ENCODE measurements at places on chromosomes 7 and 10.

DNA sequence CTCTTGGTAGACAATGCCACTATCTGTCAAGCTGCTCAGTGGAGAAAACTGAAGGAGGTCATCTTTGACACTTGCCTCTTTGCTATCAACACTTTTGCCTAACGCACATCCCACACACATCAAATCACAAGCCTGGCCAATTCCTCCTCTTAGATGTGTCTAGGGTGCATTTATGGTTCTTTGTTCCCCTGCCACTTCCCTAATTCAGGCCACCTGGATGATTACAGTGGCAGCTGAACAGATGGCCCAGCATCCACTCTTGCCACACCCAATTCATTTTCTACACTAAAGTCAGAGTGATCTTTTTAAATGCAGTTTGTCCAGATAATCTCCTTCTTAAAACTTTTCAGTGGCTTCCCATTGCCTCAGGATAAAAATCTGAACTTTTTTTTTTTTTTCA lies 58.6 kb downstream of the LAMB4 start:
- DNase-seq, result no peak

GRCh38 chr10:7417103-7417623 lies 6.3 kb upstream of the SFMBT2 start:
- no peak for DNase-seq

DNA sequence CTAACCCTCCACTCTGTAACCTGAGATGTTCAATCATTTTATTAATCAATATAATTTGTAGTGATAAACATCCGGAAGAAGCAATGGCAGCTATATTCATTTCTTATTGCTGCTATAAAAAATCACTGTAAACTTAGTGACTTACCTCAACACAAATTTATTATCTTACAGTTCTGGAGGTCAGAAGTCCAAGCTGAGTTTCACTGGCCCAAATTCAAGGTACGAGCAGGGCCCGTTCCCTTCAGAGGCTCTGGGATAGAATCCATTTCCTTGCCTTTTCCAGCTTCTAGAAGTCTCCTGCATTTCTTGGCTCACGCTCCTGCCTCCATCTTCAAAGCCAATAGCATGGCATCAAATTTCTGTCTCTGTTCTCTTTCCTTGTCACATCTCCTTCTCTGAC lies 279.5 kb upstream of the SP8 start:
- no peak for DNase-seq

- no peak for DNase-seq
Measured at GRCh38 chr7:15167912-15168311, 265.4 kb upstream of the DGKB start.

DNA sequence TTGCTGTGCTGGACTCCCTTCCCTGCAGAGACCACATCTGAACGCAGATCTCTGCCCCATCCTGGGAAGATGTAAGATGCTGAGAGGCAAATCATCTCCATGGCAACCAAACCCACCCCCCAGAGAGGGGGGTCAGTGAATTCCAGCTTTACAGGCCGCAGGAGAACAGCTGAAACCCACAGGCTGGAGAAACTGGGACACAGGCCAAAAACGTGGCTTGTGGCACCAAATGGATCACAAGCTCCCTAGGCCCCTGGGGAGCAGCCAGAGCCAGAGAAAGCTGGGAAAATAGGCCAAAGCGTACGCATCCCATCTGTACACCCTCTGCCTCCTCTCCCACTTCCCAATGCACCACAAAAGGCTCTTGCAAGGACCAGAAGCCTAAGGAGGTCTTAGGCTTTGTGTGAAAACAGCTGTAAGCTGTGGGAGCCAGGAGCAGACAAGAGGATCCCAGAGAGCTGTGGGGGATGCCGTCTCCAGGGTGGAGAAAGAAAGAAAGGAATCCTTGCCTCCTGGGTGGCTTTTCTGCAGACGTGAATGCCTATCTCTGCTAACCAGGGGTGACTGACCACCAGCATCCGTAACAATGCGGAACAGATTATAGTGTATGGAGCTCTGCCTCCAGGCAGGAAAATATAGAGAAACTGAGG lies 59.5 kb downstream of the TMEM130 start:
- no peak for DNase-seq

DNA sequence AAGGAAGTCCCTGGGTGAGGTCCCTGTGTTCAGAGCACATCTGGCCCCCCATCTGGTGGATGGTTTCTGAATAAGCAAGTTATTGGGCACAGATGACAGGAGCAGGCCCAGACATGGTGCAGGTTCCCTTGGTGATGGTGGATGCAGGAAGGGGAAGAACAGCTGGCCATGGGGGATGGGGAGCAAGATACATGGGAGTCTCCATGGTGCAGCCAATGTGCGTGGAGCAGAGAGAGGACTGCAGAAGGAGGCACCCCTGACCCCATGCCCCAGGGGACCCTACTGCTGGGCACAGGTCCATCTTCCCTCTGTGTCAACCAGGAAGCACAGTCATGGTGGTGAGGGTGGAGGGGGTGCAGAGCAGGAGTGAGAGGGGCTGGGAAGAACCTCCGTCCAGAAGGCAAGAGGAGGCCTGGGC lies 43.8 kb upstream of the RABGEF1 start:
- DNase-seq, result no peak

- DNase-seq, result no peak
Measured at GRCh38 chr7:47743965-47744591, 162.2 kb upstream of the TNS3 start.

GRCh38 chr7:28107960-28108359 lies 72.6 kb downstream of the JAZF1 start:
- DNase-seq, result no peak

GRCh38 chr10:98012644-98013043 lies 17.8 kb downstream of the CRTAC1 start:
- no peak for DNase-seq

- no peak for DNase-seq
Measured at GRCh38 chr10:73926152-73926764, 15.3 kb downstream of the PLAU start.

DNA sequence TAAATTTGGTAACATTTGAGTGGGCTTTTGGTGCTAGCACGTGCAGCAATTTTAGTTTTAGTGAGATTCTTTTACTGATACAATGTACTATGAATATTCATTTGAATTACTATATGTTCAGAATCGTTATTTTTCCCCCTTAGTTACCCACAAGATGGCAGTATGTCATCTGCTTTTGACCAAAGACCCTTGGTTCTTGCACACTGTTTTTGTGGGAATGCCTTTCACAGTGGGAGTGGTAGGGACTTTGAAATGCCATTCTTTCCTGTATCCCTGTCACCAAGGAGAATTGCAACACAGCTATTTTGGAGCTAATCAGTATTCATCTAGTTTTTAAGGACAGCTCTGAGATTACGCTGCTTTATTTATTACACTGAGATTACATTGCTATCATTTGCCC lies 40.6 kb downstream of the SEC23IP start:
- DNase-seq, result no peak

GRCh38 chr7:99003419-99003818 lies 125.1 kb downstream of the TRRAP start:
- no peak for DNase-seq

GRCh38 chr7:128385988-128386925 lies 23.5 kb downstream of the IMPDH1 start:
- no peak for DNase-seq

DNA sequence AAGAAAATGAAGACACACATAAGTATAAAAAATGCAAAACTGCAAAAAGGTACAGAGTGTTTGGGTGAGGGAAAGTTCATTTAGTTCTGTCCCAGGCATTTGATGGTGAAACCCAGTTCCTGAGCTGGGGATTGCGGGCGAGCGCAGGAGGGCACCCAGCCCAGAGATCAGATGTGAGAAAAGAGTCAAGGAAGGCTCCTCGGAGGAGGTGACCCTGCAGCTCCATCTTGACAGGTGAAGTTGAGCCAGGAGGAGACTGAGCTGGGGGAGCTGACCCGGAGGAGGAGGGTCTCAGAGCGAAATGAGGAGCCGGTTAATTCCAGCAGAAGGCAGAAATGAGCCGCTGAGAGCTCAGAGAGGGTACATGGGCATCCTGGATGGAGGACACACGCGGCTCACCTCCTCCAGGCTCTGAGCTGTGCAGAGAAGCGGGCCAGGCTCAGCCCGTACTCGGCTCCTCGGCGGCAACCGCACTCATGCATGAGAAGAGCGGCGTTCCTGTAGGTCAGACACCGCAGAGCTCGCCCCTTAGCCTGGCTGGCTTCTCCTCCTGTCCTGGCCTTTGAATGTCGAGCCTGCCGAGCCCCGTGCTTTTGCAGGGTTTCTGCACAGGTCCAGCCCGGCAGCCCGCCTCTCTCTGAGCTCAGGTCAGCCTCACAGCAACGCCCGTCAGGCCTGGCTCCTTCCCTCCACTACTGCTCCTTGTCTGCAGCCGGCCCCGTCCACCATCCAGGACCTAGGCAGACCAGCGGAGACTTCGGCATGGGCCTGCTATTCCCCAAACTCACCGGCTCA lies 9.5 kb upstream of the RAMP3 start:
- no peak for DNase-seq

DNA sequence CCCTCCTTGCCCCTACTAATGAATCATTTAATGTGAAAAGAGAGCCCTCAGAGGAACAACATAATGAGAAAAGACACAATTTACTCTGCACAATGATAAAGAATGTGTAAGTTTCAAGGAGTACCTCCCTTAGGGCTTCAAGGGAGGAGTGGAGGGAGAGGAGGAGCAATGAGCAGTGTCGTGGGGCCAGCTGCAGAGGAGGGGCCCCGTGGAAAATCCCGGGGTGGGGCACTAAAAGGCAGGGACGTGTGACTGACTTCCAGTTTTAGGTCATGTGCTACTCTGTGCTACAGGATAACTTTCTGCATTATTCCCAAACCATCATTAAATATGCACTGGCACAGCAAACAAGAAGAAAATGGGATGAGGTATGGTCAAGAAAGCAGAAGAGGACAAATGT lies 108.1 kb downstream of the ANLN start:
- DNase-seq, result no peak

- no peak for DNase-seq
Measured at GRCh38 chr7:2964208-2964607, 79.5 kb downstream of the CARD11 start.

- DNase-seq, result no peak
Measured at GRCh38 chr7:31122649-31123058, 70.5 kb downstream of the ADCYAP1R1 start.

- DNase-seq, result no peak
Measured at GRCh38 chr7:133054162-133054840, 27.6 kb downstream of the CHCHD3 start.

DNA sequence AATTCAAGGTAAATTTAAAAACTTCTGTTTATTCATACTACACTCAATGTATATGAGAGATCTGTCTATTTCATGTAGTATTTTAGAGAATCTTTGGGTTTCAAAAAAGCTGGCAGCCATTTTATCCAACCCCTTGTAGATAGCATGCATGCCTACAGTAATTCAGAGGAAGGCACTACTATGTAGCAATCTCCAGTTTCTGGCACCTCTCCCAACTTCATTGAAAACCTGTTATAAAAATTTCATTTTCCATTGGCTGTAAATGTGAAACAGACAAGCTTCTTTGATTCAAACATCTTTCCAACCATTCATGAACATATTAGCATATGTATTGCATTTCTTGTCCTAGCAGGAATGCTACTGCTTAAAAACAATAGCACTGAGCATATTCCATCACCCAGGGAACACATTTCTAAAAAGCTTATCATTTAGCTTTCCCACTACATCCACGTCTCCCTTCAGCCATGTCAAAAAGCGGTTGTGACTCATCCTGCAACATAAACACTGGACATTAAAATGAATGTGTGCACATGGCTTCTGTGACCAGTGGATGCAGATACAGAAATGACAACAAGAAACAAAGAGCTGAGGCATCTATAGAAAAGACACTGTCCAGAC lies 330.4 kb upstream of the AOAH start:
- no peak for DNase-seq

- DNase-seq, result no peak
Measured at GRCh38 chr10:126117196-126117595, 220.8 kb downstream of the FANK1 start.

DNA sequence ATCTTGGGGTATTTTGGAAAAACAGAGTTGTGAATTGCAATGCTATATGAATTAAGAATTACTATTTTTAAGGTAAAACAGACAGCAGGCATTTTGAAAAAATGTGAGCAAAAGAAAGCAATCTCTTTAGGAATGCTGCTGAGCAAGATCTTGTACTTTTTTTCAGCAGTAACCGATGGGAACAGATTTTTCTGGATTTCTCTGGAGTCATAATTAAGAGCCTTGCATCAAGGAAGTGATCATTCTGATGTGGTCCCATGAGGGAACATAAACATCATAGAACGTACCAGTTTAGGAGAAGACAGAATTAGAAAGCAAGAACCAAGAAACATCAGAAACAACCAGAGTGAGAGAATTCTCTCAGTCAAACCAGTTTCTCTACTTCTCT lies 157.0 kb upstream of the AGR3 start:
- DNase-seq, result no peak

GRCh38 chr10:44995914-44996669 lies 4.6 kb upstream of the ZNF22 start:
- DNase-seq, result no peak

DNA sequence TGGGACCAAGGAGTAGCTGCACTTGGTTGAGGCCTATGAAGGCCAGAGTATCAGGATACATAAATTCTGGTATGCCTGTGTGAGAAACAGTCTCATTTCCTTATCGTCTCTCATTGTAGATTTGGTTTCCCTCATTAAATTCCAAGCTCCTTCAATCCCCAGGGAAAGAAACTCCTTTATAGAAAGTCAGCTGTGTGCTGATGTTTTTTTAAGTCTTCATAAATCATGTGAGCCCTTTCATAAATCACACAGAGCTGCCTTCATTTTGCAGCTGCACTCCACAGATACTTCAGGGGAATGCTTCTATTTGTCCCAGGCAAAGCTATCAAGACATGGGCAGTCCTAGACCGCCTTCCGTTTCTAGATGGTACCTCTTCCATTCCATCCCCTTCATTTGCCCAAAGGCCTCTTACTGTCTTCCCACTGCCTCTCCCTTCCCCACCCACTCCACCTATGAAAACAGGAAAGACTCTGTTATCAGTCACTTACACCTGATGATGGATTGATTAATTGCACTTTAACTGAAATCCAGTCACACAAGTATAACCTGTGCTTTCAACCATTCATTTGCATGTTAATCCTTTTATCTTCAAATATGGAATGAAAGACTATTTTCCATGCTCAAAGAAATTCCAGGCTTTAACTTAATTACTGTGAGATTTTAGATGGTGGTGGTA lies 290.2 kb downstream of the C7orf25 start:
- no peak for DNase-seq

DNA sequence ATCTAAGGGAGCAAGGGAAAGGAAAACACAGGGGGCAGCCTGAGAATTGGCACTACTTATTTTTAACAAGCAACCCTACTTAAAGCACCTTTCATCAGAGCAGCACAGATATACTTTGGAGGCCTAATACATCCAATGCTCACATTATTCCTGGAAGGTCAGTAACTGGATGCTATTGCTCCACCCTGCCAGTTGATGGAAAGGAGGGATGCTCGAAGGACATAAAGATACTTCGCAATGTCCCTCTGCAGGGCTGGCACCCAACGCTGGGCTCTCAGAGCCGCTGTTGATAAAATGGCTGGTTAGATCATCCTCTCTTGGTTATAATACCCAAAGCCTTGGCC lies 307.9 kb upstream of the AOAH start:
- no peak for DNase-seq

Measured in activated gamma-delta T cell (primary cell).